Uterine smooth muscle cell (primary cell): ENCODE measurements at places on chromosomes 1 and 21. TPM values are rescaled to one million over a fixed set of nuclear protein-coding genes. Genes with fewer than 3 reads are reported as not detected.

AIRE gene
- under 0.01 TPM in 1 of 2 replicates, not detected in the other for total RNA-seq

LCE6A gene
- not detected in 2 replicates for total RNA-seq

FCRL6 gene
- not detected in 2 replicates for total RNA-seq

TRMT1L gene
- total RNA-seq: 24.7 and 28.0 TPM in 2 replicates

SFN gene
- total RNA-seq: 0.12 and 0.33 TPM in 2 replicates

COL11A1 gene
- 121 and 214 TPM in 2 replicates for total RNA-seq

SLAMF9 gene
- not detected in 2 replicates for total RNA-seq

C1orf87 gene
- total RNA-seq: not detected in 2 replicates

INSRR gene
- under 0.01 TPM in 1 of 2 replicates, not detected in the other for total RNA-seq

ERICH3 gene
- not detected in 2 replicates for total RNA-seq

ZSWIM5 gene
- 0.89 and 1.2 TPM in 2 replicates for total RNA-seq

FCGR1A gene
- not detected in 2 replicates for total RNA-seq

S100A4 gene
- 31.4 and 82.6 TPM in 2 replicates for total RNA-seq

UBE2U gene
- total RNA-seq: not detected in 2 replicates

NKAIN1 gene
- not detected in 2 replicates for total RNA-seq

RCSD1 gene
- not detected in 2 replicates for total RNA-seq

C1orf141 gene
- not detected in 2 replicates for total RNA-seq

LRRC40 gene
- total RNA-seq: 19.9 and 31.5 TPM in 2 replicates

FCRLB gene
- total RNA-seq: 9.0 and 16.6 TPM in 2 replicates

PROK1 gene
- not detected in 2 replicates for total RNA-seq

FOXD2 gene
- 0.12 and 0.22 TPM in 2 replicates for total RNA-seq

TMEM125 gene
- under 0.01 TPM in 1 of 2 replicates, not detected in the other for total RNA-seq

FBXO44 gene
- total RNA-seq: 10.0 and 24.5 TPM in 2 replicates

HAO2 gene
- not detected in 2 replicates for total RNA-seq

PDIK1L gene
- total RNA-seq: 6.9 and 8.4 TPM in 2 replicates

CFAP141 gene
- not detected in 2 replicates for total RNA-seq

OR2L13 gene
- total RNA-seq: not detected in 2 replicates

BCAN gene
- total RNA-seq: 0.11 TPM in 1 of 2 replicates, not detected in the other

LIN28A gene
- total RNA-seq: not detected in 2 replicates

FCAMR gene
- total RNA-seq: not detected in 2 replicates

ATP1A4 gene
- total RNA-seq: not detected in 2 replicates

SLC35F3 gene
- 0.12 and 0.22 TPM in 2 replicates for total RNA-seq

CHD1L gene
- 36.4 and 74.9 TPM in 2 replicates for total RNA-seq

RGS13 gene
- not detected in 2 replicates for total RNA-seq

CLDN14 gene
- total RNA-seq: 0.11 and 0.37 TPM in 2 replicates

AUNIP gene
- total RNA-seq: 1.7 and 5.6 TPM in 2 replicates

RNF115 gene
- total RNA-seq: 19.9 and 24.3 TPM in 2 replicates

SHISA4 gene
- 6.9 and 21.4 TPM in 2 replicates for total RNA-seq

GLIS1 gene
- total RNA-seq: 0.22 and 0.50 TPM in 2 replicates

KCNT2 gene
- total RNA-seq: 1.8 and 6.0 TPM in 2 replicates

NHLH1 gene
- total RNA-seq: not detected in 2 replicates

CAPN8 gene
- total RNA-seq: under 0.01 TPM in 1 of 2 replicates, not detected in the other

CYP4A11 gene
- total RNA-seq: not detected in 2 replicates

SPRR2G gene
- total RNA-seq: not detected in 2 replicates

RGS16 gene
- 0.22 and 1.00 TPM in 2 replicates for total RNA-seq

TMEM82 gene
- not detected in 2 replicates for total RNA-seq

TSPAN1 gene
- total RNA-seq: 0.22 and 0.25 TPM in 2 replicates

TDRD5 gene
- total RNA-seq: under 0.01 TPM in 1 of 2 replicates, not detected in the other
